ENCODE measurements at places on chromosomes 5 and 9.

DNA sequence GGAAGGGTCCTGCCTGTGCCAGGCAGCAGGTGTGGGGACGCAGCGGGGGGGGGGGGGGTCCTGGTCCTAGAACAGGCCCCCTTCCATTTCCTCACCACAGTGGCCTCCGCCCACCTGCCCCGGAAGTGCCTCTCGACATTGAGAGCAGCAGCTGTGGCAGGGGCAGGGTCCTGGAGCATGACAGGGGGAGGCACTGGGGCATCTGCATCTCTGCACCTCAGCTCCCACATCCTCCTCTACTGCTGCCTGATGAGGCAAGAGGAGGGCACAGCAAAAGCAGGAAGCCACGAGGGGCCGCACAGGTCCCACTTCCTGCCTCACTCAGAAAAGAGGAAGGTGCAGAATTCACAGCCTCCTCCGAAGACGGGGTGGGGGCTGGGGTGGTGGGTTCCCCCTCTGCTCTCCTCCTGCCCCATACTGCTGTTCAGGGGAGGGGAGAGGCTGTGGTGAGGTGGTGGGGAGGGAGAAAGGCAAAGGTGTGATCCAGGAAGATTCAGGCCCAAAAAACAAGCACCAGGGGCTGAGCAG lies 14.8 kb downstream of the AKNA start:
- DNase-seq: peak; percentile 44

- DNase-seq: no peak
Measured at GRCh38 chr5:73160239-73160671, 12.7 kb upstream of the TMEM174 start.

- DNase-seq: no peak
Measured at GRCh38 chr5:32534041-32534440, 51.3 kb upstream of the SUB1 start.

DNA sequence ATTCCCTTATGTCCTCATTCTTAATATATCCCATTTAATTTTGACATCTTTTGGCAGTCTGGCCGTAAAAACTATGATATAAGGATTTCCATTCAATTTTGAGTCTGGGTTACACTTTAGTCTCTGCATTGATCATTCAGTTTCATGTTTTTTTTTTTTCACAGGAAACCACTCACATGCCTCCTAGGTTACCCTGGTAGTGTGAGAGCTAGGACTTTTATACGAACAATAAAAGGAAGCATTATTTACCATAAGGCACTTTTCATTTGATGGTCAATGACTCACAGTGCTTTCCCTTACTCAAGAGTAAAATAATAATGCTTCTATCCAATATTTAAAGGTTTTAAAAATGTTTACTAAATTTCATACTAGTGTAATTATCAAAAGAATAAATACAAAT lies 16.4 kb upstream of the DMAC1 start:
- DNase-seq: no peak

- no peak for DNase-seq
Measured at GRCh38 chr9:123763910-123764588, 165.9 kb downstream of the DENND1A start.

DNA sequence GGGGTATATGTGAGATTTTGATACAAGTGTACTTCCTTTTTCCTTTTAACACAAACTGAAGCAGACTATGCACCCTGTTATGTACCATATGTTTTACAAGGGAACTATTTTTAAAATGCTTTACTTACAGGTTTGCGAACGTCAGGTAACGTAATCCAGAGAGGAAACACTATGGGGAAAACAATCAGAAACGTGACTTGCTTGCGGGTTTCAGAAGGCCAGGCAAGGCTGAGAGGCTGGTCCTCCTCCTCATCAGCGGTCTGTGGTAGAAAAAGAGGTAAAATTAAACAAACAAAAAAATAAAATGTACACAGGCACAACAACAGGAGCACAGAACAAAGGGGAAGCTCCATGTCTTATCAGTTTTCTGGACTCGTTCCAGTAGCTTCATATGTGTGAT lies 141.2 kb downstream of the ACER2 start:
- DNase-seq: no peak

DNA sequence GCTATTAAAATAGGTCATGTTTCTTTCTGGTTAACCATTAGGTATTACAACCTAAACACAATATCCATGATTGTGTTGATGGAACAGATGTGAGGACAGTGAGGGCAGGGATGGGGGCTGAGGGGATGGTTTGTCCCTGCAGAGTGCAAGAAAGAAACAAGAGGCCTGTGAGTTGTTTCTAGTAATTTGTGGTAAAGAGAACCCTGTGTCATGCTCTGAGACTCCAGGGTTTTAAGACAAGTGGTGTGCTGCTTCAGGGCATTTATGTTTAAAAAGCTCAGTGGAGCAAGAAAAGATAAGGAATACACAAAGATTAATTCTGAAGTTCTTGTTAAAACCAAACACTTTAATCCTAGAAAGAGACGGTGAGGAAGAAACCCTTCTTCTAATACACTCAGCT lies 656.5 kb downstream of the TLE1 start:
- no peak for DNase-seq

GRCh38 chr5:129243039-129243438 lies 148.5 kb downstream of the ISOC1 start:
- DNase-seq: no peak

DNA sequence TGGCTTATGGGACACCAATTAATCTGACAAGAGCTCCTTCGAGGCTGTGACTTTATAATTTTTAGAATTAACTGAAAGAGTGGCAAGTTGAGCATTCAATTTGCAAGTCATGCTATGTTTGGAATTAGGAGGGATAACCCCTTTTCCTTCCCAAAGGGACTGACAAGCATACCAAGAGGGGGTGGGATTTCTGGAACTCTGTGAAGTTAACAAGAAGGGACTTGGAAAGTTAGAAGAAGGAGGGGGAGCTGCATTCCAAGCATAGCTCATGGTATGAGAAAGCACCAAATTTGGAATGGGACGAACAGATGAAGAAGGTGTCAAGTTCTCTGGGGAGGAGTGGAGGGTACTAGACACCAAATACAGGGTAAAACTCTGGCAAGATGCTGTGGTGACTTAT lies 8.9 kb upstream of the PALM2AKAP2 start:
- DNase-seq: no peak

GRCh38 chr9:99383536-99383935 lies 161.5 kb downstream of the SEC61B start:
- no peak for DNase-seq

DNA sequence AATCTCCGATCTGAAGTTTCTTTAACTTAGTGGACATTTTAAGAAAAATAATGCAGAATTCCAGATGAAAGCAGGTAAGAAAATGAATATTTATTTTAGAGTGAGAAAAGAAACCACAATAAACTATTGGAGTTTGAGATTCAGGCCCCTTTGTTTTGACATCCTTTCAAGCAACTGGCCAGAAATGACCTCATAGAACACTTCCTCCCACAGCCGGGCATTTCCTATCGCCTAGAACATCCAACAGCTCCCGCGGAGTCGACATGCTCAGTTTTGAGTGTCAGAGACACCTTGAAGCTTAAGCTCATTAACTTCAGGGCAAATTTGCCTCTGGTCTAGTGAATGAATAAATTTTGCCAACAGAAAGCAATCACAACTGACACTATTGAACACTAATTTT lies 369.2 kb downstream of the TLE4 start:
- DNase-seq: no peak

- no peak for DNase-seq
Measured at GRCh38 chr5:115895821-115896220, 54.1 kb downstream of the AP3S1 start.

GRCh38 chr9:948497-948896 lies 28.0 kb upstream of the DMRT3 start:
- no peak for DNase-seq

GRCh38 chr5:180787711-180788431 lies 14.7 kb downstream of the MGAT1 start:
- DNase-seq: no peak

DNA sequence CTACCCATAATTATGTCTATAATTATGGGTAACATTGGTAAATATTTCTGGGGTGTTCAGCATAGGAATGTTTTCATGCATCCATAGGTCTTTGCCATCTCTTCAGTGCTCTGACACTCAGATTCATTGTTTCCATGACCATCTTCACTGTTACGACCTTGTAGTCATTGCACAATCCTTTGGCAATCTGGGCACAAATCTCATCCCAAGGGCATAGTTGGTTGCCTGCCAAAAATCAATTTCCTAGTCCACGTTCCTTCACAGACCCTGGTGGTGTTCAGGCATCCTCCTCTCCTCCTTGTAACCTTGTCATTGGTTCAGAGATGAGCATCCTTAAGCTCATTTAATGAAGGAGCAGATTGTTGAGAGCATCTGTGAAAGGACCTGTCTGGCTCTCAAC lies 1400.7 kb downstream of the CDH12 start:
- no peak for DNase-seq

Measured in stimulated activated CD8-positive, alpha-beta memory T cell treated with anti-CD3 and anti-CD28 coated beads, Interleukin-15, amount 100 ng/mL, for 24 hours (primary cell).